ENCODE measurements at places on chromosomes 5 and 9.

- DNase-seq: no peak
Observed at GRCh38 chr5:125484742-125485641, 738.6 kb upstream of the ZNF608 start.

GRCh38 chr5:32088214-32088613 is 85.9 kb downstream of the GOLPH3 start:
- DNase-seq: no peak

GRCh38 chr5:136924490-136924889 is 559.1 kb upstream of the TRPC7 start:
- no peak for DNase-seq

DNA sequence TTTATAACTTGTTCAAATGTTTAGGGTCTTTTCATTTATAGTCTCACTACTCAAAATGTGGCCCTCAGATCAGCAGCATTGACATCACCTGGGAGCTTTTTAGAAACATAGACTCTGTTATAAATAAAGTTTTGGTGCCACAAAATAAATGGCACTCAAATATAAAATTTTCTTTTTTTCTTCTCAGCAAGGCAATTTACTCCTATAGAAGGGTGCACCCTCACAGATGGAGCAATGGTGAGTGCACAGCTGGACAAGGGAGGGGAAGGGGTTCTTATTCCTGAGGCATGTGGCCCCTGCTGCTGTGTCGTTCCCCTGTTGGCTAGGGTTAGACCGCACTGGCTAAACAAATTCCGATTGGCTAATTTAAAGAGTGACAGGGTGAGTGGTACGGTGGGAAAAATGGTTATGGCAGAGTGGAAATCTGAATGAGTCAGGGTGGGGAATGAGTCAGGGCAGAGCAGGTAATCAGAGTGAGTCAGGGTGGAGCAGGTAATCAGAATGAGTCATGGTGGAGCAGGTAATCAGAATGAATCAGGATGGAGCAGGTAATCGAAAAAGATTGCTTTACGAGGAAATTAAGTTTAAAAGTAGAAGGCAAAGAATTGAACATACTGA is 31.8 kb upstream of the C7 start:
- no peak for DNase-seq

DNA sequence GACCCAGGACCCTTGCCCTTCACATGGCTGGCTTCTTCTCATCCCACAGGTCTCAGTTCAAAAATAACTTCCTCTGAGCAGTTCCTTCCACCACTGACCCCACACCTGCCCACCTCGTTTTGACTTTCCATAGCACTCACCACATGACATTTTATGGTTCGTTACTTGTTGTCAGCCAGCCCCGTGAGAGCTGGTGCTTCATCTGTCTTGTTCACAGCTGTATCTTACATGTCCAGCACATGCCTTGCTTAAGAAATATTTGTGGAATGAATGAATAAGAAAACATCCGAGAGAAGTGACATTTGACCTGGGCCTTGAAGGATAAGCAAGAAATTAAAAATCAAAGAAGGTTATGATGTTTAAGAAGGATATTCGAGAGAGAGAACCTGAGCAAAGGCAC is 193.9 kb downstream of the RFK start:
- DNase-seq: no peak

- DNase-seq: no peak
Observed at GRCh38 chr5:149680810-149681221, 49.3 kb upstream of the PPARGC1B start.

DNA sequence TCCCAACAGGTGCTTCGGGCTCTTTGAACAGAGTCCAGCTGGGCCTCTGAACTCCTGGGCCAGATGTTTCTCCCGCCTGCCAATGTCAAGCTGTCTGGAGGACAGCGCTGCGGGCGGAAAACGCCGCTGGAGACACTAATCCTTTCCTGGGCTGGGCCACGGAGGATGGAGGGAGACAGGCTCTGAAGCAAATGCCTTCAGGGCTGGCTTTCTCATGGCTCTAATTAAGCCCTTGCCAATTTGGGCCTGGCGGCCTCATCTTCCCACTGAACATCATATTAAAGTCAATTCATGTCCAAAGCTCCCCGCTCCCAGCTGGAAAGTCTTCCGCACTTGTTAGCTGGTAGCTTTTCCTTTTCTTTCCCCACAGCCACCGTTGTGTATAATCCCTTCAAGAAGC is 72.7 kb downstream of the NTNG2 start:
- DNase-seq: no peak

DNA sequence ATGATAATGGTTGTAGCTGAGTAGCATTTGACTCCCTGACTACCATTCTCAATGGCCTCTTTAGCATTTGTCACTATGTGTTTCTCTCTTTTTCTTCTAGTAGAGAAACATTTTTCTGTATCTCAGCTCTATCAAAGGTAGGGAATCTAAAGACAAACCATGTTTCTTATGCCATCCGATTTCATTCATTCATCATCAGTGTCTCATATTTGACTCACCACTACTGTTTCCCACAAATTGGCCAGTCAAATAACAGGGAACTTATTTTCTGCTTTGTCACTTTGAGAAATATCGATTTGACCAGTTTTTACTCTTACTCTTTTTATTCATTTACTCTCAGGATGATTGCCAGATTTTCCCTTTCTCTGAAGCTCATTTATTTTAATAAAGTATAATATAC is 282.3 kb downstream of the TMEM167A start:
- no peak for DNase-seq

DNA sequence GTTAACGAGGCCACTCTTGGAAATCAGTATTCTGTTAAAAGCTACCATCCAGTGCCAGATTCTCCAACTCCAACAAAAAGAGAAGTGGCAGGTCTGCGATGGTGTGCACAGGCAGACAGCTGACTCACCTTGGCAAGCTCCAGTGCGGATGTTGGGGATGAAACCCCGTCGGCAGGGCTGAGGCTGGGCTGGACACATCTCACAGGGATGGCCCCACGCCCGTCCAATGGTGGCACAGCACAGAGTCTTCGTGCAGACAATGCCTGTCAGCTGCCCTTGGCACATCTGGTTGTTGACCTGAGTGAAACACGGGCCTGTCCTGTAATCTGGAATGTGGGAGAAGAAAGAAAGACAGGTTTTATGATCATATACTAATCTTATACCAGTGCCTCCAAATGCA is 73.4 kb downstream of the FBN2 start:
- no peak for DNase-seq

GRCh38 chr5:77046416-77047073 is 16.3 kb downstream of the AGGF1 start:
- DNase-seq: no peak

GRCh38 chr5:108919591-108920326 is 172.1 kb downstream of the FER start:
- no peak for DNase-seq

Data from activated effector memory CD4-positive, alpha-beta T cell treated with anti-CD3 and anti-CD28 coated beads, Interleukin-2, amount 50 U/mL, for 16 hours (primary cell).